AG09319 (cell line): ENCODE measurements at places on chromosomes 2 and 18.

DNA sequence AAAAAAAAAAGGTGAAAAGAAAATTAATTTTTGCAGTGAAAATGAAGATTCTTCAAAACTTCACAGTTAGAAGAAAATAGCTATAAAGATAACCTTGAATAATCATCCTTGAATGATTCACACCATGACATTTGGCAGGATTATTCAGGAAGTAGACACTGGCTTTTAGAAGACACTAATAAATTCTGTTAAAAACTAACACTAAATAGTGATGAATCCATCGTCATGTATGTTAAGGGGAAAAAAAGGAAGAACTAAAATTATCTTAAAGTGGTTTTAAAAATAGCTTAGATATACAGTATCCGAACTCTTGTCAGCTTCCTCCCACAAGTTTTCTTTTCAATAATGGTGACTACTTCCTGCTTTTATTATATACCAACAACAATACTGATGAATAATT is 10.2 kb downstream of the USP37 start:
- DNase-seq = no peak

- DNase-seq = no peak
These were observed 570.5 kb upstream of the SOX11 start for GRCh38 chr2:5121642-5122041.

DNA sequence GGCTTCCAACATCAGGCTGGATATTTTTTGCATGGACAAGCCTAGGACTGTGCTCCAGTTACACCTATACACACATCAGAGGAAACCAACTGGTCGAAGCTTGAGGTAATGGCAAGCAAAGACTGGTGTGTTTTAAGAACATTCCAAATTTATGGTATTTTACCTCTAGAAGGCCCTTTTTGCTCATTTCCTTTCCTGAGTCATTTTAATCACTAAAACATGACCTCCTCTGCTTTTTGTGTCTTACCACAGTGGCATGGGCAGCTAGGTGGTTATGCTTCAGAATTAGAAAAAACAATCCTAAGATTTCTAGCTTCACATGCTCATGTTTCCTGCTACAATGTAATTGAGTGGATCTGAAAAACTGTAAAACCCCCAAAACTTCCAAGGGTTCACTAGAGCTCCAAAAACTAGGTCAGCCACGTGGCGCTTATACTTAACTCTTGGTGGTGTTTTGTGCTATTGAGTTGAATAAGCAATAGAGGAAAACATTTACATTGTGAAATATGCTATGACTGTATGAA is 30.6 kb upstream of the CHRNA1 start:
- no peak for DNase-seq

- no peak for DNase-seq
These were observed 100.2 kb downstream of the ATAD2B start for GRCh38 chr2:23826771-23827170.

- no peak for DNase-seq
These were observed 22.8 kb downstream of the NPC1 start for GRCh38 chr18:23563377-23564043.

DNA sequence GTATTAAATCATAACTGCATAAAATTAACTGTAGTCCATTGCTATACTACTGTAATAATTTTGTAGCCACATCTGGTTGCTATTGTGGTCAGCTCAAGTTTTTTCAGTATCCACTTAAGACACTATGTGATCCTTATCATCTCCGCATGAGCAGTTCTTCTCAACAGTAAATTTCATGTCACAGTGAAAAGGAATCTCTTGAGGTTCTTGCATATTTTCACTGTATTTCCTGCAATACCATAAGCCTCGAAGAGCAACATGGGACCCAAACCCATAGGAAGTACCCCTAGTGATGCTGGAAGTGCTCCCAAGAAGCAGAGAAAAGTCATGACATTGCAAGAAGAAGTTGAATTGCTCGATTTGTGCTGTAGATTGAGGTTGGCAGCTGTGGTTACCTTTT is 86.7 kb downstream of the LDLRAD4 start:
- no peak for DNase-seq

- DNase-seq = peak; percentile 28
These were observed 56.8 kb downstream of the SRD5A2 start for GRCh38 chr2:31523871-31524492.

DNA sequence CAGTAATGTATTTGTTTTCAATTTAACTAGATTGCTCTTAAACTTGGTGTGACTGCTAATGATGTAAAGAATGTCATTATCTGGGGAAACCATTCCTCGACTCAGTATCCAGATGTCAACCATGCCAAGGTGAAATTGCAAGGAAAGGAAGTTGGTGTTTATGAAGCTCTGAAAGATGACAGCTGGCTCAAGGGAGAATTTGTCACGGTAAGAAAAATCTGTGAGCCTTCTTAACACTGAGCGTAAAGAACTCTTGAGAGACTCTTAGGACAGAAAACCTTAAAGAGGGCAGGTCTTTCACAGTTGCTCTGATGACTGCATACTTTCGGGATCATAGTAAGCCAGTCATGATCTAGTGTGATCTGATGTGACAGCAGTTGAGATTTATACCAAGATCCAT is 15.9 kb downstream of the MDH1 start:
- DNase-seq = no peak

GRCh38 chr2:73979686-73980085 is 5.0 kb upstream of the TET3 start:
- peak; percentile 63 for DNase-seq

- DNase-seq = peak; percentile 12
These were observed 37.0 kb upstream of the TMEM18 start for GRCh38 chr2:714005-714741.
